Astrocyte of the cerebellum (primary cell): ENCODE measurements at places on chromosomes 12 and 14.

GRCh38 chr12:101954113-101954512 lies 76.7 kb downstream of the DRAM1 start:
- DNase-seq: no peak

DNA sequence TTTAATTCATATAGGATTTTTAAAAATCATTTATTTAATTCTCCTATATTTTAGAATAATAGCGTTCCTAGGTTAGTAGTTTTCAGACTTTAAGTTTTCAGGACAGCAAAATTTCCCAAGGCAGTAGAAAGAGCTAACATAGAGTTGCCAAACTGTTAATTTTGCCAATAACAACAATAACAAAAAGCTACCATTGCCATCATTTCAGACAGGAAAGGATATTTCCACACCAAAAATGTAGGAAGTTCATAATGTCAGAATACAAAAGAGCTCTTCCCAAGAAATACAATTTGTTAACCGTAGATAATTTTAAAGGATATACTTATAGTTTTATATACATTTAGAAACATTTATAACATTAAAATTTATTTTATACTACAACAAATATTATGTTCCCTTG lies 81.4 kb upstream of the EEA1 start:
- no peak for DNase-seq

- no peak for DNase-seq
Observed at GRCh38 chr12:11727133-11727664, 77.7 kb downstream of the ETV6 start.

DNA sequence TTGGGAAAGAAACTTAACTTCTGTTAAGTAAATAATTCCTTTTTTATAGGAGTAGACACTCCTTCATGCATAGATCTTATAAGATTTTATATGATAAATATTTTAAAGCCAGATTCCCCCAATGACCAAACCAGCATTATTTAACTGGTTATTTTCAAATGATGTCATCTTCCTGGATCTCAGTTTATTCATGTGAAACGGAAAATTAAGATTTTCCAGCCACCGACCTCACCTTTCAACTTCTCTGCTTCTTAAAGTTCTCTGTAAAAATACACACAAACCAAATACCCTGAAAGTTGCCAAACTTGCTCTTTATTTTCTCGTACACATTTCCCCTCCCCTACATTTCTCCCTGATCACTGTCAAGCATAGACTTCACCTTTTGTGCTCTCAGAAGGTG lies 364.2 kb downstream of the GALC start:
- peak; percentile 33 for DNase-seq

GRCh38 chr14:74710480-74710879 lies 2.4 kb downstream of the AREL1 start:
- no peak for DNase-seq
